ENCODE measurements at places on chromosomes 5 and 9.

DNA sequence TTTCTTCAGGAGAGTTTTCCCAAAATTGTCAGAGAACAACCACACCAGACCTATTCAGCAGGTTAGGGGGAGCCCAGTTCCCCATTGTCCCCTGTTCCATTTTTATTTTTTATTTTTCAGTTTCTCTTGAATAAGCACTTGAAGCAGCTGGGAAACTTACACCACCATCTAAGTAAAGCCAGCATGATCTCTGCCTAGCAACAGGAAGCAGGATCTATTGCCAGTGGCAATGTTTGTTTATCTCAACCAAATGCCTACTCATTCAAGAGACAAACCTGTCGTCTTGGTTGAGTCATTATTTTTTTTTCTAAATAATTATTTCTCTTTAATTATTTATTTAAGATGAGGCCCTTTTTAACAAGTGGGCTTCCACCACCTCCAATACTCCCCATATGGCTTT, 379.3 kb downstream of the PLK2 start:
- no peak for DNase-seq

GRCh38 chr5:10338686-10339057, 14.8 kb upstream of the MARCHF6 start:
- no peak for DNase-seq

- DNase-seq: peak; percentile 90
Observed at GRCh38 chr5:81165493-81166119, 67.5 kb upstream of the CKMT2 start.

- DNase-seq: no peak
Observed at GRCh38 chr5:169354263-169354662, 53.3 kb upstream of the SLIT3 start.

- no peak for DNase-seq
Observed at GRCh38 chr5:62376064-62376463, 27.6 kb downstream of the DIMT1 start.

GRCh38 chr5:14726066-14726838, 61.7 kb downstream of the OTULIN start:
- DNase-seq: peak; percentile 35

DNA sequence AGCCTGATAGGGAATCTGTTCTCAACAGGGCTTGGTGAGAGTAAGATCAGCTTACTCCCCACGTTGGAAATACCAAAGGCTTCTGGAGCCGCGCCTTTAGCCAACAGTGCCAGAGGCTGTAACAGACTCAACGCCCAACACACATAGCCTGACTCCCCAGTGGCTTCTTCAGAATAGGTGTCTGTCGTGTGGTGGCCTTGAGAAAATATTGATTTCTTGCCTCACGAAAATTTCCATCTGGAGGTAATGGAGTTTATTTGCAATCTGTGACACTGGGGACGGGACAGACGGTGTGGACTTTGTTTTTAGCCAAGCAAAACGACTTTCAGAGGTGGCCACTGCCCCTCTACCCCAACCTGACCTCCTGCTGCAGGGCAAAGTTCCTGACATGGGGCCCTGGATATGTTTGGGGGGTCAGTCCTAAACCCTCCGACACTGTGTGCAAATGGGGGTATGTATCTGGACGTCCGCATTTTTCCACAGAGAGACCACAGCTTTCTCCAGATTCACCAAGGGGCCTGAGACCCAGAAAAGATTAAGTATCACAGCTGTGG, 189.3 kb downstream of the CDK5RAP2 start:
- no peak for DNase-seq

- peak; percentile 19 for DNase-seq
Observed at GRCh38 chr5:32096891-32097595, 77.1 kb downstream of the GOLPH3 start.

DNA sequence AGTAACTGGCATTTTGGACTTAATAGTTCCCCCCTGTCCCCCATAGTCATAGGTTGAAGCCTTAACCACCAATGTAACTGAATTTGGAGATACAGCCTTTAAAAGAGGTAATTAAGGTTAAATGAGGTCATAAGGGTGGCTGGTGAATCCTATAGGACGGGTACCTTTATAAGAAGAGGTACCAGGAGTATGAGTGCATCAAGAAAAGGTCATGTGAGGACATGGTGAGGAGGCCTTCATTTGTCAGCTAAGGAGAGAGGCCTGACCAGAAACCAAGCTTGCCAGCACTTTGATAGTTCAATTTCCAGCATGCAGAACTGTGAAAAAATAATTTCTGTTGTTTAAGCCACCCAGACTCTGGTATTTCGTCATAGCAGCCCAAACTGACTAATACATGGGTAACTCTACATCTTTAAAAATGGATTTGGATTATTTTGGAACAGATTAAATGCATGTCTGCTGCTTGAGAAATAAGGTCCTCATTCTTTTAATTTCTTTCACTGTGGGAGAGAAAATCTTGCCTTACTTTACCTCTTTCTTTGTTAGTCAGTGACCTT, 9.7 kb downstream of the RASA1 start:
- DNase-seq: no peak

- DNase-seq: no peak
Observed at GRCh38 chr5:166341740-166342337, 1949.6 kb upstream of the WWC1 start.
